Effector CD4-positive, alpha-beta T cell (primary cell): ENCODE measurements at places on chromosomes 13 and 19.

GRCh38 chr13:49369866-49370265, 74.0 kb downstream of the CAB39L start:
- no peak for DNase-seq

- no peak for DNase-seq
Observed at GRCh38 chr19:13176345-13176744, 26.1 kb downstream of the IER2 start.

DNA sequence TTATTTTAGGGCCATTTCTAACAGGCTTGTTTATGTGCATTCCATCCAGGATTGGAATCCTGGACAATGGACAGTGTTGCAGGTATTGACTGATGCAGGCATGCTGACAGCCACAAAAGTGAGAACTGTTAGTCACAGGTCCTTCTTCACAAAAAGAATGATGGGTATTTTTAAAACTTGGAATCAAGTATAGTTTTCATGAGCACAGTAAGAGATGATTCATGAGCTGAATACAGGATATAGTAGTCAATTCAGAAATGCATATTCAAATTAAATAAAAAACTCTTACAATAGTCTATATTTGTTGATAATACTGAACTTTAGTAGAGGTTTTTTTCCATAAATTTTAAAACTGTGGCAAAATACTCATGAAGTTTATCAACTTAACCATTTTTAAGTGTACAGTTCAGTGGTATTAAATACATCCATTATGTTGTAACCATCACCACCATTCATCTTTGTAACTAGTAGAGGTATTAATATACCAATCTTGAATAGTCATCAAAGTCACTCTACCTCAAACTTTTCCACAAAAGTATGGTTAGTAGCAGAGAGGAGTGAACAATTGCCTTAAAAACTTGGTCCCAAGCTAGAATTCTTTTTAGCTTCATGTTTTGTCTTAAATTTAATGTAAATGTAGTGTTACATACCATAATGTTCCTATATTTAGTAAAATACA, 79.5 kb downstream of the KCNRG start:
- DNase-seq = no peak

DNA sequence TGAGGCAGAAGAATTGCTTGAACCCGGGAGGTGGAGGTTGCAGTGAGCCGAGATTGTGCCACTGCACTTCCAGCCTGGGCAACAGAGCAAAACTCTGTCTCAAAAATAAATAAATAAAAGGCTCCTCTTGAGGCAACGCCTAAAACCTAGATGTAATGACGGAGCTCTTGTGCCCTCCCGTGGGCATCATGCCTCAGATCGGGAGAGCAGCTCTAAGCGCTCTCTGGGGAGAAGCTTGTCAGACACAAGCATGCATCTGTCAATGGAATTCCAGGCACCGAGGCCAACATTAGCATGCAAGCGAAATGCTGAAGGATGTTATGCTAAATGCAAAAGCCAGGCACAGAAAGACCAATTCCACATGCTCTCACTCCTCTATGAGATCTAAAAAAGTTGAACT, 45.6 kb upstream of the MRI1 start:
- DNase-seq = no peak

DNA sequence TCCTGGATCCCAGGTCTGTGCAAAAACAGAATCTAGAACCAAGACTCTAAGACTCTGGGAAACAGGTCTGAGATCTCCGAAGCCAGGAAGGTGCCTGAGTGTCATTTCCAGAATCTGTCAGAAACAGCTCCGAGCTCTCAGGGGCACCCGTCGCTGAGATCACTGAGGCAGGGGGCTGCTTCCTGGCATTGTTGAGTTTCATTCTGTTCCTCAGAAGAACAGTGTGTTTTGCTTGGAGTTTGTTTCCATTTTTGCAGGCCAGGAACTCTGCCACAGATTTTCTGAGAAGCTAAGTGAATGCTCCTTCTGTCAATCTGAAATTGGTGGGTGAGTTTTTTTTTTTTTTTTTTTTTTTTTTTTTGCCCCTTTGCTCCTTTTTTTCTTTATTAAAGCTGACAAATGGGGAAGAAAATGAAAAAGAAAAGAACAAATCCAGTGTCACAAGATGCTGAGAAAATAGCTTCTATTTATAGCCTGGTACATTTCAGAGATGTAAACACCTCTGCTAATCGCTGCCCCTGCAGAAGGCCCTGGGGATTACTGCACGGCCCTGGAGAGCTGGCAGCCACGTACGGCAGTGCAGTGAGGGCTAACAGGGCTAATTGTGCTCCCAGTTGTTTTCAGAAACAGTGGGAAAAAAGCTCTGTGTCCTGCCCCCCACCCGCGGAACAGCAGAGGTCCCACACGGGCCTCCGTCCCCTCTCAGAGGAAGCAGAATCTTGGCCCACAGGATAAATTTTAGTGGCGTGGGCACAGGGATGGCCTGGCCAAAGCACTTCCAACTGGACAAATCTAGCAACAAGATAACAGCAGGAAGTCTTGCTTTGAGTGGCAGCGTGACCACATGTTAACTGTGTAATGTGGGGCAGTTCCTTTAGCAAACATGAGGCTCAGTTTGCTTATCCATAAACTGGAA, 237.6 kb upstream of the IRS2 start:
- no peak for DNase-seq

DNA sequence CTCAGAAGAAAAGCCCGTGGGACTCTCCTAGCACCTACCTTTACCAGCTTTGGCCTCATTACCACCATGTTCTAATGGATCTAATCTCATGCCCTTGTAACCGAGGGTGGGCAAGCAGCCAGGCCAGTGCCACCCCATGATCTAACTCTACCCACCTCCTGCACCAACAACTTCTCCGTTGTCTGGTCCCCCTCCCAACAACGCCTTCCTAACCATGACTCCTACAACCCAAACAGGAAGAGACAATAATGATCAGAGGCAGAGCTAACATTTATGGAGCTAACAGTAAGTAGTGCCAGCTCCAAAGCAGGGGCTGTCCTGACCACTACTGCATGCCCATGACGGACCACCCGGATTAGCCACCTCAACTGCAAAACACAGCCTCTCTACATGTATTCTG, 3.5 kb downstream of the USP12 start:
- DNase-seq = no peak

GRCh38 chr13:34421347-34421719, 520.7 kb upstream of the NBEA start:
- no peak for DNase-seq

GRCh38 chr19:56167064-56167578, 8.7 kb upstream of the GALP start:
- no peak for DNase-seq

DNA sequence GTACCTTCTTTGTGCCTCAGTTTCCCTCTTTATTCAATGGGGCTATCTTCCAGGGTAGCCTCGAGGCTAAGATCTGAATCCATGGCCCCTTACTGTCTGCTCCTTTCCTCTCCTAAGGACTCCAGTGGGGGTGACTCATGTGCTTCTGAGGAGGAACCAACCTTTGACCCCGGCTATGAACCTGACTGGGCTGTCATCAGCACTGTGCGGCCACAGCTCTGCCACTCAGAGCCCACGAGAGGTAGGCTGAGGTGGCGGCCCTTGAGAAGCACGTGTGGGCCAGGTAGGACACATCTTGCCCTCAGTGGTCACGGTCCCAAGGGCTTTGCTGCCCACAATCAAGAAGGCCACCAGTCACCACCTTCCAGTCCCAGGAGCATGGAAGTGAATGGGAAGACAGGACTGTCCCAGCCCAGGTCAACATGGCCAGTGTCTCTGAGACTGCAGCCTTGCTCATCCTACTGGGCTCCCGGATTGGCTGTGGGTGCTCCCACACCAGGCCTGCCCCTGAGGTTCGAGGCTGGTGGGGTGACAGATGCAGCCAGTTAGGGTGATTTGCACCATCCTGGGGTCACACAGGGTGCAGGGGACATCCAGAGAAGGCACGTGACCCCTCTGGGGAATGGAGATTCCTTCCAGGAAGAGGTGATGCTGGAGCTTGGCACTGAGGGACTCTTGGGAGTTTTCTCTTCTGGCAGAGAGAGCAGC, 2.8 kb downstream of the TBC1D17 start:
- no peak for DNase-seq

DNA sequence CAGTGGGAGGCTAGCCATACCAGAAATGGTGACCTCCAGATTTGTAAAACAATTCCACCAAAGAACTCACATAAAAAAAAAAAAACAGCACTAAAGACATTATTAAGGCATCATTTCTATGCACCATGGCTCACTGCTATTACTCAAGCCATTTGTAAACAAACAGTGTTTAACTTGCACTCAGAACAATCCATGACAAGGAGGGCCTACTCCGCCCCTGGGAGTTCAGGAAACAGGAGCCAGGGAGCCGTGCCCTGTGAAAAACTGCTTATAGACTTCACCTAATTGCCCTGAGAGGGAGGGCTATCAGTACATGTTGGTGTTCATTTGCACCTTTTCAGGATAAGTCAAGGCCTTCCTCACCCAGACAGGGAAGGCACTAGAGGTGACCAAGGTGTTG, 103.2 kb downstream of the ZNF429 start:
- no peak for DNase-seq

GRCh38 chr13:19967621-19968020, 9.1 kb downstream of the ZMYM2 start:
- no peak for DNase-seq

- DNase-seq = no peak
Observed at GRCh38 chr19:708154-709143, at the start of gene PALM. Gene PALM (plus strand): TSS chr19:708935. CDS start chr19:709147, 212 bp downstream.

DNA sequence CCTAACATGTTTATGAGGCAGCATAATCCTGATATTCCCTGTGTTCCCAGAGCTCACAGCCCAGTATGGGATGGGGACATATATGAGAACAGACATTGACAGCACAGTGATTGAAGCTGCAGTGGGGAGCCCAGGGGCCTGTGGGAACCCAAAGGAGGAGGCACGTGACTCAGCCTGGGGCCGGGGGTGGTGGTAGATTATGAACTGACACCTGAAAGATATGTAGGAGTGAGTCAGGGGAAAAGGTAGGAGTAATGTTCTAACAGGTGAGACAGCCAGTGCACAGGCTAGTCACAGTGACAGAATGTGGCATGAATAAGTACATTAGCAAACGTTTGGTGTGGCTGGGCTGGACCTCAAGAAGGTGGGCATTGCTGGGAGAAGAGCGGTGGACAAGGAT, 29.0 kb downstream of the CKM start:
- no peak for DNase-seq

- DNase-seq = no peak
Observed at GRCh38 chr13:71964491-71965100, 97.6 kb upstream of the DACH1 start.

DNA sequence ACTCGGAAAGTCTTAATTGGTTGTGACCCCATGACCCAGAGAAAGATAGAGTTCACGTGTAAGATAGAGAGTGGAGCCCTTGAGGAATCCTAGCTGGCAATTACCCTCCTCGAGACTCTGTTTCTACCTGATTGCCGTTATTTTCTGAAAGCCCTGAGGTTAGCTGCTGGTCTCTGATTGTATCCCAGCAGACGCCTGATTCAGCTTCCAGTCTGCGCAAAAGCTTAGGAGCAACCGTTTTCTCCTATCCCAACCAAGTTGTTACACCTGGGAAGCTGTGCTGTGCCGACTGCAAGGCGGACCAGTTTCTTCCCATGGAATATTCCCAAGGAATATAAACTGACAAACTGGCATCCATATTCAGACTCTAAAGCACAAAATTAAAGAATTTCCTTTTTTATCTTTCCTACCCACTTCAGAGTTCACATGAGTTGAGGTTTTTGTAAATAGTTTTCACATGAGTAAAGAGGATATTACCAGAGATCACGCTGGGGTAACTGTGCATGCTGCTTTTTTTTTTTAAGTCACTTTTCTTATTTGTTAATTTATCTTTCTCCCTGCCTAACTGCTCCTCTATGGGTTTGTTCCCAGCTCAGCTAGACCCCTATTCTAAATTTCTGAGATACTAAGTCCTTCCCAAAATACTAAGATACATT, 1.5 kb upstream of the TRPC4 start:
- DNase-seq = no peak

DNA sequence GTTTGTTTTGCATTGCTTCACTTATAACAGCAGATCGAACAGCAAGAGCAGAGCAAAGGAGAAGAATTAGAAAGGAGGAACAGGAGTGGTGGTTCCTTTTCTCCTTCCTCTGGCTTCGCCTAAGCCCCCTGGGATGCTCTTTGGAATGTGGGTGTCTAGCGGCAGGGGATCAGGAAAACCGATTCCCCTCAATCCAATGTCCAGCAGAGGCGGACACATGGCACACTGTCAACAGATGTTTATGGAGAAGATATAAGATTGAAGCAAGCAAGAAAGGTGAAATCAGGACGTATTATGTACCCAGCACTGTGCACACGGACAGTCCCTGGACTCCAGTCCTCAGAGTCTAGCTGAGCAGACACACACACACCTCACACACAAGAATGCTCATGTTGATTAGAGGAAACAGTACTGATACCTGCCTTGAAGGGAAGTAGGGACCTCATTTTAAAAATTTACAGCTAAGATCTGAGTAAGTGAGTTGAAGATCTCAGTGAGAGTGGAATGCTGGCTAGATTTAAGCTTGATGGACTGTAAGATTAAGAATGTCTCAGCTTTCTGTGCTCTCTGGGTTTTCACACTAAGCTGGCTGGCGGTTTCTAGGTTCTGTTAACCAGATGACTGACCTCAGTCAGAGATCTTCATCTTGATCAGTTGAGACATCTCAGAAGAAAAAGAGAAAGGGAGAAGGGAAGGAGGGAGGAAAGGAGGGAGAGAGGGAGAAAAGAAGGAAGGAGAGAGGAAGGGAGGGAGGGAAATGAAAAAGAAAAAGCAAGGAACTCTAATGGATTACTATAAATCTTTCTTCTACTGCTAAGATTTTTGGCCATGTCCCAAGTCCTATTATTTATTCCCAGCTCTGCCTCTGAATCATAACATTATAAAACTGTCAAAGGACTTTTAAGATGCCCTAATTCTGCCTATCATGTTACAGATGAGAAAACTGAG, 44.8 kb downstream of the FLT1 start:
- no peak for DNase-seq

- no peak for DNase-seq
Observed at GRCh38 chr13:41418731-41419130, 38.6 kb upstream of the RGCC start.

DNA sequence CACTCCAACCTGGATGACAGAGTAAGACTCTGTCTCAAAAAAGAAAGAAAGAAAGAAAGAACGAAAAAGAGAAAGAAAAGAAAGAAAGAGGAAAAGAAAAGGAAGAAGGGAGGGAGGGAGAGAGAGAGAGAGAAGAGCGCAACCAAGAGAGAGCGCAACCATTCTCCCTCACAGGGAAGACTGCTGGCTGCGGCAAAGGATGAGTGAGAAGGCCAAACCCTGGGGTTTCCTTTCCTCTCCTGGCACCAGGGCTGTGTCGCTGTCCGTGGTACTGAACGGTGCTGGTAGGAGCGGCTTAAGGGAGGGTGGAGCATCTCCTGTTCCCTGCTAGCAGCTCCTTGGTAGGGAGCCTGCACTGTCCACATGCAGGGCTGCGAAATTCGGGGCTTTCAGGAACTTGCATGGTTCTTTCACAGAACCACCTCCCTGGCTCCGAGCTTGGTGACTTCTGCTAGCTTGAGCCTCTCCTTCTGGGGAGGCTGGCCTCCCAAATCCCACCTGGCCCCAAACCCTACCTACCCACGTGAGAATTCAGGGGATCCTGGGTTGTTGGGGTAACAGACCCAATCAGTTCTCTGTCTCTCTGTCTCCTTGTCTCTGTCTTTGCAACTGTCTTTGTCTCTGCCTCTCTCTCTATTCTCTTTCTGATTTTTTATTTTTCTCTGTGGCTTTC, 51.1 kb upstream of the ZNRF4 start:
- peak; percentile 39 for DNase-seq
